ENCODE measurements at places on chromosomes 12 and 14. TPM values are rescaled to one million over a fixed set of nuclear protein-coding genes. Genes with fewer than 3 reads are reported as not detected.

DNA sequence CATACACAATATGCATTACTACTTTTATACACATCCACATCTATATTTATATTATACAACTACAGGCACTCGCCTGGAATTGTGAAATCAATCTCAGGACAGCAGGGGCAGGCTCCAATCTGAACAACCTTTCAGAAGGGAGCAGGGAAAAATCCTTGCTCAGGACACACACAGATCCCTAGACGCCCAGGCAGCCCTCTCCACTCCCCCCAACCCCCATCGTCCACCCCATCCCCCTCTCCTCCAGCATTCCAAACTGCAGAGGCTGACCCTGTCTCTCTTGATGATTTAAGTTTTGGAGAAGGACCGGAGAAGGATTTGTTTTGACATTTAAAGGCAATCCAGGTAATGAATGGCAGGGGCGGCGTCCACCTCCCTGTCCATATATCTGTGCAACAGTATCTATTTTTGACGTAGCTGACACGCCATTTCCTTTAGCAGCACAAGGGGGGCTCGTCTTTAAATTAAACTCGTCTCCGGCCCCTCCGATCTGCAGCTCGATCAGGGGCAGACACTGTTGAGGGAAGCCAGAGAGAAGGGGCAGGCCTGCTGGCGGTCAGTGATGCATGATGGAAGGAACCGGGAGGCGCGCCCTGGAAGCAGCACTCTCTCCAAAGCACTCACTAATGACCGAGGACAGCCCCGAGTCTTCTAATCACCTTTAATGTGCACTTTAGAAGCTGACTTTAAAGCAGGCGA is 95.0 kb upstream of the TBX5 start:
- no peak for DNase-seq

DNA sequence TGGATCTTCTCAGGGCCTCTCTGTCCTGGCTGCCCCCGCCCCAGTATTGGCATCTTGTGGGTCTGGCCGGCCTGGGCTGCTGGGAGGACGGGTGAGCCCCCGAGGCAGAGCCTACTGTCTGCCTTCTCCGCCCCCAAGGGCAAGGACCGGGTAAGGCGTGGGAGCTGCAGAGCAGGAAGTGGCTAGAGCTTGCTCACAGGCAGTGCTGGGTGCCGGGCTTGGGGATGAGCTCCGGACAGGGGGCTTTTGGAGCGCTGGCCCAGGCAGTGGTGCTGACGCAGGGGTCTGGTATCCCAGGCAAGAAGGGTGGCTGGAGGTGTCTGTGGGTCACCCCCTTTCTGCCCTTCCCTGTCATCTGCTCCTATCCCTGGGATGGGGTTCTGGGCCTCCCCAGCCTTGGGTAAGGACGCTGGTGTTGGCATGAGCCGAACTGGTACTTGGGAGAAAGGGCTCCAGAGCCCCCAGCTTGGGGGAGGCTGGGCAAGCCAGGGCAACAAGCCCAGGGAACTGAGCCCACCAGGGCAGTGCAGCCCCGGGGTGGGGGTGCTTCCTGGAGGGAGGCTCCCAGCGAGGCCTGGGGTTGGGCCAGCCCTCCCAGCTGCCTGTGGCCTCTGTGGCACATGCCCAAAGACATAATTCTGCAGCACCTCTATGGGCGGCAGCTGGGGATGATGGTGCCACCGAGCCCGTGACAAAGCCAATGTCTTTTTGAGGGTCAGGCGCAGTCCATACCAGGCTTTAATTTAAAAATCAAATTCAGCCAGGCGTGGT is 126.3 kb downstream of the KIF26A start:
- DNase-seq = no peak

DNA sequence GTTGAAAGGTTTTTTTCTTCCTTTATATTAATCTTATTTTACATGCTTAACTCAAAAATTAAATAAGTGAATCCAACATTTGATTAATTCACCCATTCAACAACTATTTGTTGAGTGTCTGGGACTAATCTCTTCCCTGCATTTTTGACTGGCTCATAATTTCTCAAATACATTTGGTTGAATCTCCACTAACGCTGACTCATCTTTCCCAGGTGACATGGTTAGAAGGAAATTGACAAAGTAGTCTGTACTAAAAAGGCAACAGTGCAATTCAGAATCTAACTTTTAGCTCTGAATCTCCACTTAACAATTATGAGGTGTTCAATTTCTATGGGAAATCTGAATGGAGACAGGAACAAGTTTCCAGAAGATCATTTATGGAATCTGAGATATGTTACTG is 88.9 kb downstream of the LIN7A start:
- DNase-seq = no peak

- DNase-seq = no peak
These were observed 24.5 kb upstream of the TSPAN11 start for GRCh38 chr12:30902001-30902400.

GRCh38 chr14:84202486-84202885 is 1327.5 kb upstream of the FLRT2 start:
- DNase-seq = no peak

GRCh38 chr12:60391791-60392190 is 796.0 kb downstream of the SLC16A7 start:
- no peak for DNase-seq

SOX5 gene
- total RNA-seq = 3.0 TPM

OTOGL gene
- 0.33 TPM for total RNA-seq

STYK1 gene
- total RNA-seq = 0.26 TPM

TAS2R9 gene
- not detected for total RNA-seq

DLGAP5 gene
- not detected for total RNA-seq
